ENCODE measurements at places on chromosomes 6 and 20.

GRCh38 chr6:21987501-21987957 is 309.3 kb downstream of the PRL start:
- peak; percentile 77 for DNase-seq

DNA sequence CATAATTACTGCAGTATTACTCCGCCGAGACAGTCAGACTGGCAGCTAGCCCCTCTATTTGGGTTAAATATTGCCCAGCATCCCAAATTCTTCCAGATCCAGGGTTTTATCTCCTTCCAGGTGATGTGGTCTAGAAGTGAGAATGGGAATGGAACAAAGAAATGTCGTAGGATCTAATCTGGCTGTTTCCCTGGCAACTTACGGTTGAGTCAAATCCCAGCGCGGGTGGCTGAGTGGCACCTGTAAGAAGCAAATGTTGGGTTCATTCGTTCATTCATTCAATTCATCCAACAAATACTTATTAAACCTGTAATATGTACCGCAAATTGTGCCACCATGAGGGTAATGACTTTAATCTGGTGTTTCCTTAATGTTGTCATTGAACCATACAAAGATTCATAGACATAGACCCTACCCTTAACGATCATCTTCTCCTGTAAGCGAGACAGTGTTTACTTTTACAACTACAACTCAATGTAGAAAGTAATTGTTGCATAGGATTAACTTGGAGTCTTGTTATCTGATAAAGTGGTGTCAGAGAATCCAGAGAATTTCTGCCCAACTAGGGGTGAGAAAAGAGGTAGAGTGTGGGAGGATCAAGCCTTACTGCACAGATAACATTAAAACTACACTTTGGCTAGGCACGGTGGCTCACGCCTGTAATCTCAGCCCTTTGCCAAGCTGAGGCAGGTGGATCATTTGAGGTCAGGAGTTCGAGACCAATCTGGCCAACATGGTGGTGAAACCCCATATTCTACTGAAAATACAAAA is 91.3 kb upstream of the ADGRF1 start:
- DNase-seq, result no peak

GRCh38 chr6:116556065-116556464 is 2.5 kb downstream of the CALHM4 start:
- no peak for DNase-seq

DNA sequence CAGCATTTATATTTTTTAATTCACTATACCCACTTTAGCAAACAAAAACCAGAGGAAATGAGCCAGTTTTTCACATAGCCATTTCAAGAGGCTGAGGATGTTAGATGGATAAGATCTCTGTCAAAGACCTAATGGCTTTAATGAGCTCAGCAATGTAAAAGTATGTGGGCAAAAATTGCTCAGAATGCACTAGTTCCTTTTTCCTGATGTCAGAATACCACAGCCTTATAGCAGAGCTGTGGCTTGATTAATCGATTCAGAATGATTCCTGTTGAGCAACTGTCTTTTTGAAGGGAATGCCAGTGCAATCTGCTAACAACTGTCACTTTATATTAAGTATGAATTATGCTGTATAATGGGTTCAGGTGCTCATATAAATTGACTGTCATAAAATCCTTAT is 100.6 kb upstream of the HIVEP1 start:
- DNase-seq, result no peak

- DNase-seq, result no peak
Measured at GRCh38 chr6:135280375-135281136, 99.4 kb downstream of the MYB start.

GRCh38 chr6:36975231-36976006 is 10.6 kb downstream of the MTCH1 start:
- DNase-seq, result no peak

GRCh38 chr6:19472153-19472552 is 365.0 kb upstream of the ID4 start:
- peak; percentile 54 for DNase-seq

DNA sequence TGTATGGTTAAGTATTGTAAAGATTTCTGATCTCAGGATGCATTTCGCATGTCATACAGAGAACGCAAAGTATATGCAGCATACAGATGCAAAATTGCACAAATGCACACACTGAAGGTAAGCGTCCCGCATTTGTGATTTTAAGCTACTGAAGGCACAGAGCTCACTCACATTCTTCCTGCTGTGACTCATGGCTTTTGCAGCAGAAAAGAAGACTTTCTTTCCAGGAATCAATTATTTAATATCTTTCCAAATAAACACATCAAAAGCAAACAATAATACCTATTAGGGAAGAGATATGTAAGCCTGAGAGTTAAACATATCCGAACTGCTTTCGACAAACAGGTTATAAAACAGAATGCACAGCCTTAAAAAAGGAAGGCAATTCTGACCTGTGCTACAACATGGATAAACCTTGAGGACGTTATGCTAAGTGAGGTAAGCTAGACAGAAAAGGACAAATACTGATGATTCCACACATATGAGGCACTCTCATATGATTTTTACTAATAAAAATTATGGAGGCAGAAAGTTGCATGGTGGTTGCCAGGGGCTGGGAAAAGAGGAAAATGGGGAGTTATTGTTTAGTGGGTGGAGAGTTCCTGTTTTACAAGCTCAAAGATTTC is 109.0 kb downstream of the TFAP2A start:
- DNase-seq, result no peak

- no peak for DNase-seq
Measured at GRCh38 chr6:90676516-90677300, 89.8 kb upstream of the MAP3K7 start.

GRCh38 chr6:159726918-159727716 is at the start of gene WTAP:
WTAP (plus strand) TSS chr6:159727506; CDS start chr6:159736266, 8,760 bp downstream.
- DNase-seq, result peak; percentile 94
